ENCODE measurements at places on chromosomes 2 and 18.

GRCh38 chr2:48600917-48601316 is 16.7 kb upstream of the GTF2A1L start:
- DNase-seq, result no peak

- DNase-seq, result no peak
These were observed 178.8 kb downstream of the TMEM163 start for GRCh38 chr2:134539981-134540380.

DNA sequence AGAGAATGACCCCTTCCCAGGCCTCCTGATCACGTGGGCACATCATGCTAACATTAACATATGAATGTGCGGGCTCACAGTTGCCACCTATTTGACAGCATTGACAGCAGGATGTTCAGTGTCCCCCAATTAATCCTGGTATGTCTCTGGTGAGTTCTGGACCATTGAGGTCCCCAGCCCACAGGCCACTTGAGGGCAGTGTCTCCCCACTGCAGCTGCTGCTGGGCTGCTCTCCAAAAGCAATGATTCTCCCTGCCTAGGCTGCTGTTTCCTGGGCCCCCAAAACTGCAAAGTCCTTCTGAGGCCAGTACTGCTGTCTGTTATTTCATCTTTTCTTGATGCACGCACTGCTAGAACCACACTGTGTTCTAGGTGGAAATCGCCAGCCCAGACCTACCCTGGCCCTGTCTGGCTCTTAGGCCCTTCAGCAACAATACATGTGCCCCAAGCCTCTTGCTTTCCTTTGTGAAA is 52.7 kb upstream of the MAPK4 start:
- DNase-seq, result no peak

DNA sequence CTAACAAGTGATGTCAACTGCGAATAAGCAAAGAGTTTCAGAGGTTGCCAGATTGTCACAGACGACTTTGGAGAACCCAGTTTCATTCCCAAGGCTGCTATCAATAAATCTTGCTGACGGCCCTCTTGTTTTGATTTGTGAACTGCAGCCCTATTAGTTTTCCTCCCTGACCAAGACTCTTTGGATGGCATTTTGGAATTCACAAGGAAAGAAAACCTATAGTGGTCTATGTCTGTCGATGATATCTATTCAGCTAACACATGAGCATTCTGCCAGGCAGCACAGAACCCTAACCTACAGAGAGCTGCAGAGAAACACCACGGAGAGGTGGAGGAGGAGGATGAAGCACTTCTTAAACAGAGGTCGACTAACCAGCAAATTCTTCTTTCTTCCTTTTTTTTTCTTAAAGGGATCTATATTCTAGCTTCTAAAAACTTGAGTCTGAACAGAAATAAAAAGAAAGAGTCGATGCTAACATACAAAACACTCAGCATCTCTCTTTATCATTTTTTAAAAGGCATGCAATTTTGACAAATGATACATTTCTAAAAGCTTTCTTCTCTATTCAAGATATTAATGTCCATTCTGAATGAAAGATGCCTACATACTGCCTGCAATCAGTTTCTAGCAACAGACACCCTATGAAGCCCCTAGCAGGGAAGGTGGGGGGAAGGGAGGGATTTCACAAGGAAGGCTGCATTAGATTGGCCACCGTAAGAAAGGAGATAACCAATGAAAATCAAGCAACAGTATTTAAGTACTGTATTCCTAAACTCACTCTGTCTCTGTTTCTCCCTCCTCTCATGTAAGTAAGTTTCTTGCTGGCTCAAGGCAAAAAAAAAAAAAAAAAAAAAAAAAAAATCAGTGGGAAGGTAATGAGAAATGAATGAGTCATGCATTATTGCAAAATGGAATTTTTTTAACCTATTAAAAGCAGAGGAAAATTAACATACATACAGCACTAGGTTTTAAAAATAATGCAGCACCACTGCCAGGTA is 83.0 kb upstream of the CHRNA1 start:
- no peak for DNase-seq

- no peak for DNase-seq
These were observed 886.0 kb upstream of the CHAC2 start for GRCh38 chr2:52881606-52882005.

- no peak for DNase-seq
These were observed 158.2 kb upstream of the CCDC150 start for GRCh38 chr2:196481324-196481697.

GRCh38 chr2:207683438-207683837 is 28.0 kb upstream of the CCNYL1 start:
- DNase-seq, result no peak

- no peak for DNase-seq
These were observed 409.5 kb upstream of the POU3F3 start for GRCh38 chr2:104444392-104444791.

GRCh38 chr2:61632276-61633169 is 94.4 kb upstream of the XPO1 start:
- no peak for DNase-seq

- DNase-seq, result no peak
These were observed 35.9 kb downstream of the B4GALT6 start for GRCh38 chr18:31648458-31648857.

DNA sequence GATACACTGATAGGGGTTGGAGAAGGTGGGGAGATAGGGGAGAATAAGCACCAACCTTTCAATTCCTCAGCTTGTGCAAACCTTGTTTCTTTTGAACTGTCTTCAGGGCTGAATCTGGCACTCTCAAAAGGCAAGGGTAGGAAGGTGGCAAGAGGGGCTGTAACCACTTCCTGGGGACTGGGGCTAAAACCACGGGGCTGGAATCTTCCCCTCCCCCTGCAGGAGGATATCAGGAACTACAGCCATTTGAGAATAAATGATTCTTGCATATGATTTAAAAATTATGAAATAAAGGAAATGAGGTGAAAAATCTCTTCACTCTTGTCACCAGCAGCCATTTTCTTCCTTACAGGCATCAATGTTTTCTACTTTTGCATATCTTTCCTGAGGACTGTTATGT is 50.8 kb downstream of the ATOH8 start:
- no peak for DNase-seq

GRCh38 chr2:231483398-231484329 is 19.4 kb upstream of the NCL start:
- no peak for DNase-seq

GRCh38 chr2:241599615-241600014 is 37.3 kb downstream of the THAP4 start:
- DNase-seq, result no peak

DNA sequence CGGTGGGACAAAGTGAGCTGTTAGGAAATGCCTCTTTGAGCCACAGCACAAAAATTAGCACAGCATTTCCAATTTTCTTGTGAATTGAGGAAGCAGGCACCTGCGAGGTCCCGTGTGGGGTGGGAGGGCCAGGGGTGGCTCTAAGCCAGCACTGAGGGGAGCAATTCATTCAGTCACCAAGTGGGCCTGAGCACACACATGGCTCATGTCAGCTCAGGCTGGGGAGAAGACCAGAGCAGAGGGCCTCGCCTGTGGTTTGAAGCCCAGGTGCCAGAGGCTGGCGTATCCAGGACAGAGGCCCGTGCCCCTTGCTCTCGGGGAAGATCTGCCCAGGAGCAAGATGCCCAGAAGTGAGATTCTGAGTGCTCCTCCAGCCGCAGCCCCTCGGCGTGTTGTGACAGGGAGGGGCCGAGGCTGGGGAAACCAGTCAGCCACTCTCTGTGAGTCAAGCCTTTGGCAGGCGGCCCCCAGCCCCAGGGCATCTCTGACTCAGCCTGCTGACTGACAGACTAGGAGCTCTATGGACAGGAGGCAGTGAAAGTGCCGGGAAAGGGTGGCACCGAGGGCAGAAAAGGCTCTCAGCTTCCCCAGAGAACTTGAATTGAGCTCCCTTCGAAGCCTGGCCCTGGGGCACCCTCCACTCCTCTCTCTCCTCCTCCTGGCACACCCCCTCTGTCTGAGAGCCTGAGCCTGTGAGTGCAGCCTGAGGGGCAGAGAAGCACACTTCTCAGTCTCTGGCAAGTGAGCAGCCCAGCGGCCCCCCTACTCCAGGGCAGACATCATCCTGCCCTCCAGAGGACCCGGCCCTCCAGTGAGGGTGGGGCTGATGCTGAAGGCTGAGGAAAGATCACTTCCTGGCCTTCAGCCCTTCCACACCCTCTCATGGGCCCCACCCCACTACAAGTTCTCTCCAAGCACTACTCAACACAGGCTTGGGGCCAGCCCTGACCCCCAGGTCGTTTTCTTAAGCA is 32.3 kb downstream of the CYP26B1 start:
- no peak for DNase-seq

DNA sequence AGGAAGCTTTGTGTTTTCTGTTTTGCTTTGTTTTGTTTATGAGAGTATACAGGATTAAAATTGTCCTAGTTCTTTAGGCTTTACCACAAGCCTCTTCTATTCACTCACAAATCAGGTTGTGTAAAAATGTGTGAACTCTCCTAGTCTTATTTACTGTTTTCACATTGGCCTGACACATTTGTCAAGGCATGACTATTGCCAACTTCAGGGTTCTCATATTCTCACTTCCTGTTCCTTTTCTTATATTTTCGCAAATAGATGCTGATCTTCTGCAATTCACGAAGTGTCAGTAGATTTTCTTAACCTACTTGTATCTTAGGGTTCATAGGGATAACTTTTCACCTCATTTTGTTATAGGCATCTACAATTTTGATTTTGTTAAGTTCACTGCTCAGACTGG is 67.1 kb downstream of the CCDC102B start:
- DNase-seq, result no peak

- no peak for DNase-seq
These were observed 342.7 kb upstream of the REG3G start for GRCh38 chr2:78682781-78683180.

- DNase-seq, result no peak
These were observed 6.2 kb downstream of the ASAP2 start for GRCh38 chr2:9212661-9213411.

DNA sequence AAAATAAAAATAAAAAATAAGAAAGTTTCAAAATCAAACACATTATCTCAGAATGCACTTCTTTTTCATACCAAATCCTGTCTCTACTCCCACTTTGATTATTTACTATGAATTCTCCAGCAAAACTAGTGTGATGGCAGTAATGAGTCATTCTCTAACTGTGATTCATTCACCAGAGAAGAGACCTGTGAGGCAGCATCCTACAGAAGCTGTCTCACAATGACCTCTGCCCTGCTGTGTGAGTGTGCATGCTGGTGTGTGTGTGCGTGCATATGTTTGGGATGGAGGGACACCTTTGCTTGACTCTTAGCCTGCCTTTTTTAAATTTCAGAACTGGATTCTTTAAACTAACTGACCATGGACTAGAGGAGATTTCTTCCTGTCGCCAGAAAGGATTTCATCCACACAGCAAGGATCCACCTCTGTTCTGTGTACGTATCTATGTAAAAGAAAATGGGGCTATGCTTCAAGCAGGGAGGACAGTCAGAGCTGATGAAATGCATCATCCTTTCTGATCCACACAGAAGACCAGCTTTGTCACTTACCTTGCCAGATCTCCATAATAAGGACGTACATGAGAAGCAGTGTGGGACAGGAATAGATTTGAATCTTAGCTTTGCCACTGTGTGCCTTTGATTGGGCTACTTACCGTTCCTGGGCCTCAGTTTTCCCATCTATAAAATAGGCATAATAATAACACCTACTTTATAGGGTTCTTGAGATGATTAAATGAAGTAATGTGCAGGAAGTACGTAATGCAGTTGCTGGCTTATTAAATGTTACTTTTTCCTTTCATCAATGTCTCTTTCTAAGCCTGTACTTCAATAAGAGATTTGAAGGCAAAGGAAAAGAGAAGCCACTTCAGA is 31.2 kb downstream of the STAMBP start:
- peak; percentile 19 for DNase-seq

- DNase-seq, result no peak
These were observed 40.4 kb downstream of the SH3BP4 start for GRCh38 chr2:234992196-234992595.

DNA sequence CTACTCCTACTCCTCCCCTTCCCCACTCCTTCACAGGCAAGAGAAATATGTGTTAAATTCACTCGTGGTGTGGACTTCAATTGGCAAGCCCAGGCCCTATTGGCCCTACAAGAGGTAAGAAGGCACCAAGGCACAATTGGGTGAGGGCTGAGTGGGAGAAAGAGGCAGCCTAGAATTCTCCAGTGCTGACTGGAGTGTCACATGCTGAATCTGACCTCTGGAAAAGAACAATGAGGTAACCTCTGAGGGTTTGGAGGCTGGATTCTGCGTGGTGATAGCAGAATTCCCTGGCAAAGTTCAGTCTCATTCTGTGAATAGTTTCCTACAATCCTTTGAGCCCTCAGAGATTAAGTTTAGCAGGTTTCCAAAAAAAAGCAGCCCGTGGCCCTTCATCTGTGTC is 6.9 kb downstream of the CENPA start:
- DNase-seq, result no peak

- DNase-seq, result no peak
These were observed 56.2 kb downstream of the ZCCHC2 start for GRCh38 chr18:62578980-62579511.

- no peak for DNase-seq
These were observed 3.5 kb downstream of the GULP1 start for GRCh38 chr2:188295067-188295685.

GRCh38 chr2:239657992-239658391 is 257.2 kb upstream of the HDAC4 start:
- no peak for DNase-seq

DNA sequence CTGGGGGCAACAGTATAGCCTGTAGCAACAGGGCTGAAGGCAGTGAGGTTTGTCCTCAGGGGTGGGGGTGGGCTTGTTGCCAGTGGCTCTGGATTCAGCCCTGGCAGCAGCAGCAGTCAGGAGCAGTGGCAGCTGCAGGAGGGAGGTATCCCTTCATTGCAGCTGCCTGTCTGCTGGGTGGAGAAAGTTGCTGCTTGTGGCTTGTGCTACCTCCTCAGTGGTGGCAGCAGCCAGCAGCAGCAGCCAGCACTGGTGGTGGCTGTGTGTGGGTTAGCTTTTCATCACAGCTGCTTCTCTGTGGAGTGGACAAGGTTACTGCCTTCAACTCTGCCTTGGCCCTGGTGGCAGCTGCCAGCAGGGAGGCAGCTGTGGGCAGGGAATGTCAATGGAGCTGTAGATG is 94.9 kb downstream of the ARL6IP6 start:
- DNase-seq, result no peak

- no peak for DNase-seq
These were observed 12.1 kb downstream of the EPAS1 start for GRCh38 chr2:46309052-46309953.

Data from stimulated activated CD8-positive, alpha-beta memory T cell treated with anti-CD3 and anti-CD28 coated beads, Interleukin-2, amount 100 ng/mL, for 48 hours (primary cell).